SK-N-SH treated with all-trans-retinoic acid at 6 μM for 48 hours (cell line): ENCODE measurements at places on chromosomes 3 and 15.
A peak's percentile ranks its signal among the peaks of the same experiment; 100 is the strongest.

DNA sequence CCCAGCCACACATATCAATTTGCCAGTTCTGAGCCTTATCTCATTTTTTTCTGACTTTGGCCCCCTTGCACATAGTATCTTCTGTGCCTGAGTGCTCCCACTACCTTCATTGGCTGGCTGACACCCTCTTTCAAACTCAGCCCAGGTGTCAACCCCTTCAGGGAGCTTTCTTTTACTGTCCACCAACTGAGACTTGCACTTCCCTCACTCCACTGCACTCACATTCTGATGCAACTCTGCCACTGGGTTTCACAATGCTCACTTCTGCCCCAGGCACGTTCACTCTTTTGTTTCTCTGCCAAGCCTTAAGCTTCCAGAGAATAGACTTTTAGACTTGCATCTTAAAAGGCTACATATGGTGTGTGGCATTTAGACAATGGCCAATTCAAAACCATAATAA, 101.5 kb upstream of the CBLB start:
- ATAC-seq, result no peak

- no peak for ATAC-seq
Observed at GRCh38 chr3:71461114-71461513, 122.4 kb downstream of the FOXP1 start.

GRCh38 chr3:123163141-123163540, 38.6 kb upstream of the SEC22A start:
- no peak for ATAC-seq

DNA sequence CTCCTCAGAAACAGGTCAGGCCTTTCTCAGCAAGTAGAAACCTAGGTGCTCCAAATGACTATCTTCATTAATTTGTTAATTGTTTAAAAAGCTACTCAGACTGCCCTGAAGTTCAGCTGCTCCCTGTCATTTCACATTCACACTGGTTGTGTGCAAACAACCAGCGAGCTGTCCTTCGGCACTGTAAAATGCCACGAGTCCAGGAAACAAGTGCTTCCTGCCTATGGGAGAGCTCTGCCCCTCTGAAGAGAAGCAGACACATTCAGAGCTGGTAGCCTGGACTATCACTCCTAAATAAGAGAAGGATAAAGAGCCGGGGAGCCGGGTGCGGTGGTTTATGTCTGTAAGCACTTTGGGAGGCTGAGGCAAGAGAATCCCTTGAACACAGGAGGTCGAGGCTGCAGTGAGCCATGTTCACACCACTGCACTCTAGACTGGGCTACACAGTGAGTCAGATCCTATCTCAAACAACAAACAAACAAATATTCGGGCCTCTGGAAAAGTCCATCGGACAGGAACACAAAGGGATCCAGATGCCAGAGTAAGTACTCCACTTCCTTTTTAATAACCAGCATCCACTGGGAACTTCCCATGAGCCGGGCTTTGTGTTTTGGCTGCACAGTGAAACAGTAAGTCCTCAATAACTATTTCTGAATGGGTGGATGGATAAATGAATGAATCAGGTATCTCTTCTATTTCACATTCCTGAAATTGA, 114.4 kb upstream of the WNT5A start:
- no peak for ATAC-seq

DNA sequence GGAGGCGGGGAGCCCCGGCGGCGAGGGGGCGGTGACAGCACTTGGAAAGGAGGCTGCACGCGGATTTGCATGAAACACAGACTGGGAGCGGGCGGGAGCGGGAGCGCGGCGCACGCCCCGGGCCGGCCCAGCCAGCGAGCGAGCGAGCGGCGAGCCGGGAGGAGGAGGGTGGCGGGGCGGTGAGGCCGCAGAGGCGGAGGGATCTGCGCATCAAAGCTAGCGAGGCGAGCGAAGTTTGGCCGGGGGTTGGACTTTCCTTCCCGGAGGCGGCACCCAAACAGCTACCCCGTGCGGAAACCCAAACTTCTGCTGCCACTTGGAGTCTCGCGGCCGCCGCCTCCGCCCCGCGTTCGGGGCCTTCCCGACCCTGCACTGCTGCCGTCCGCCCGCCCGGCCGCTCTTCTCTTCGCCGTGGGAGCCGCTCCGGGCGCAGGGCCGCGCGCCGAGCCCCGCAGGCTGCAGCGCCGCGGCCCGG, at the start of gene SMAD3:
SMAD3 (plus strand) TSS at position 72 of the 475 bp plus-strand sequence. CDS start 553 bp downstream, outside the sequence.
- peak; percentile 87 for ATAC-seq

DNA sequence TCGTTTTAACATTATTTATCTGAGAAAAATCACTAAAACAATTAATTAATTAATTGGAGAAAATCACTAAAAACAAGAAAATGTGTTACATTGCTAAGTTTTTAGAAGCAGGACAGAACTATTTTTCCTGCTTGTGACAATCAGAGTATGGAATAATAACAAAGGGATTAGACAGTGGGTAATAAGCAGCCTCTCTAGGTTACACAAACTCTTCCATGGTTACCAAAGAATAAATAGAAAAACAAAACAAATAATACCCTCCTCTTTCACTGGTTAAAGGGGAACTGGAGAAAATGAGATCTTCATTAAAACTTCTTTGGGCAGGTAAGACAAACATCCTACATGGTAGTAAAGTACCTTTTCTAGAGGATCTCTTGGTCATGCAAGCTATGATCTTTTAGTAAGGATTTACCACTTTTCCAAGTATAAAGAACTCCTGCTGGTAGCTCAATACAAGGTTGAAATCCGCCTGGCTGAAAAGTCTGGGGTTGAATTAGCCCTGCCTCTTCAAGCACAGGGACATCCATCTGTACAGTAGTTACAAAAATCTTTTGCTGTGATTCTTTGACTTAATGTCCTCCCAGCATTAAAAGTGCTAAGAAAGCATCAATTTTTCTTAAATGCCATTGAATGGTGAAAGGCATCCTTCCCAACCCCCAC, 2.5 kb upstream of the PLCH1 start:
- ATAC-seq, result no peak

DNA sequence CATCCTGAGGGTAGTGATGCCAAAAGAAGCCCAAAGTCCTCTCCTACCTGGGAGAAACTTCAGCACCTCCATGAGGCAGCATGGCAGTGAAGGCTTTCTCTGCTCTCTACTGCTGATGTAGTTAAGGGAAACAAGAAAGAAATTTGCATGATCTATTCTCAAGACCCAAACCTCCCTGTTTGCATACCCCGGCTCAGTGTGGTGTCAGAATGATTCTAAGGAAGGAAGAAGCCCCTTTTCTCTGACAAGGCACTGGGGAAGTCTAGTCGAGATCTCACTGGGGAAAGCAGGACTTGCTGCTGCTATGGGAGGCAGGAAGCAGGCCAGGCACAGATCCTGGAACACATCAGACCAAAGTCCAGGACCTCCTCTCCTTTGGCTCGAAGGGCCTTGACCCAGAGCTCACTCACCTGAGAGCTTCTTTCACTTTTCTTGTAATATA, 89.4 kb upstream of the ICE2 start:
- ATAC-seq, result no peak

DNA sequence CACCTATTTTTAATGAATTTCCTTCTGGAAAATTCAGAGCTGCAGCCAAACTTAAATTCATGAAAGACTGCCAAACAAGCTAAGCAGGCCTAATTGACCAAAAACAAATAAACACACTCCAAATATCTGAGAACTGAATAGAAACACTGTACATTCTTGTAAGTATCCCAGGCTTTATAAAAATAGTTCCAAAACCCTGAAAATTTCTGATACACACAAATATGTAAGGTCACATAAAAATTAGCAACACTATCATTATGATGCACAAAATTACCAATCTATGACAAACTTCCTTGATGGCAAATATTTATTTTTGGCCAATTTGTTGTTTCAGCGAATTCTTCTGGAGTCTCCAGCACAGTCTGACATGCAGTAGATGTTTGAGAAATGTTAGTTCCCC, 117.9 kb upstream of the UBE2E2 start:
- no peak for ATAC-seq

DNA sequence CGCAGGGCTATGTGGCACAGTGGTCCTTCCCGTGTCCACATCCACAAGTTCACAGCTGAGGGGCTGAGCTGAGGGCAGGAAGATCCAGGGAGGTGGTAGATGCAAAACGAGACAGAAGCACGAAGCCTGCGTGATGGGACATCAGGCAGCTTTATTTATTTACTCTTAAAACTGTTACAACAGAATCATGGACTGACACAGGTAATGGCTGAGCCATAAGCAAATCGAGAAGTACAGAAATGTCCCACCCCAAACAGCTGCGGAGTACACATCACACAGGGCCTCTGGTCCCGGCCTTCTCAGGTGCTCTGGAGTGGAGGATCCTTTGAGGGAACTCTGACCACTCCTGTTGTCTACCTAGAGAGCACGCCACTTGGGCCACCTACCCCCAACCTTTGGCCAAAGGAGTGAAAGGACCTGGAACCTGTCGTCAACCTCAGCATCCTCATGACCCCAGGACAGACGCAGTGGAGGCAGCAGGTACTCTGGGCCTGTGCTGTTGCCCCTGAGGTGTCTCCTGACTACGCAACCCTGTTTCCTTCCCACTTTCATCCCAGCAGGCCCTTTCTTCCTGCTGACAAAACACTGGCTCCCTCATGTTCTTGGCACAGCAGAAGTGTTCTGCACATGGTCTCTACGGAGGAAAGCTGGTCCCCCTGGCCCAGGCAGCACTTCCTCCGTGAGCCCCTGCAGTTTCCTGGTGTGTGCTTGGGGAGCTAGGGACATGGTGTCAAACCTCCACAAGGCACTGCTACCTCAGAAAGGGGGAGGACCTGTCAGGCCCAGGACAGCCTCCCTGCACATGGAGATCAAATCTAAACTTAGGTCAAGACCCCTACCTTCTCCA, 47.8 kb downstream of the DHX30 start:
- no peak for ATAC-seq

GRCh38 chr3:50238549-50239026, 2.6 kb downstream of the GNAI2 start:
- no peak for ATAC-seq

- peak; percentile 87 for ATAC-seq
Observed at GRCh38 chr15:82108489-82109078, 62.8 kb upstream of the MEX3B start.

GRCh38 chr3:58271901-58272501, 34.0 kb upstream of the RPP14 start:
- ATAC-seq, result peak; percentile 96

GRCh38 chr3:172065967-172066762, 26.8 kb downstream of the FNDC3B start:
- ATAC-seq, result 0 out of 3 replicates have a peak, but pooled peaks have one; percentile 24

DNA sequence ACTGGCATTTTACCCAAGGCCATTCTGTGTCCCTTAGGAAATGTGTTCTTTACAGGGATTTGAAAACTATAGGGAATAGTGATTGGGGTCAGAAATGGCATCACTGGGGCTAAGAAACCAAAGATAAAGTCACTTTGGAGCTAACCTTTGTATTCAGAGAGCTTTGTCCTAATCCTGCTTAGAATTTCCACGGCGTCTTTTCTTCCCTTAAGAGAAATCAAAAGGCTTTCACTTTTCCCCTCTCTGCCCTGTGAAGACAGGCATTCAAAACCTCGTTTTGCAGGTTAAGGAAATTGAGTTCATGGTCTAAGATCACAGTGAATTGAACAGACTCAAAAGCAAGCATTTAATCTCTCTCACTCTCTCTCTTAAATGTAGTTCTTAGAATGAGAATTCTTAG, 182.5 kb downstream of the VGLL4 start:
- no peak for ATAC-seq

DNA sequence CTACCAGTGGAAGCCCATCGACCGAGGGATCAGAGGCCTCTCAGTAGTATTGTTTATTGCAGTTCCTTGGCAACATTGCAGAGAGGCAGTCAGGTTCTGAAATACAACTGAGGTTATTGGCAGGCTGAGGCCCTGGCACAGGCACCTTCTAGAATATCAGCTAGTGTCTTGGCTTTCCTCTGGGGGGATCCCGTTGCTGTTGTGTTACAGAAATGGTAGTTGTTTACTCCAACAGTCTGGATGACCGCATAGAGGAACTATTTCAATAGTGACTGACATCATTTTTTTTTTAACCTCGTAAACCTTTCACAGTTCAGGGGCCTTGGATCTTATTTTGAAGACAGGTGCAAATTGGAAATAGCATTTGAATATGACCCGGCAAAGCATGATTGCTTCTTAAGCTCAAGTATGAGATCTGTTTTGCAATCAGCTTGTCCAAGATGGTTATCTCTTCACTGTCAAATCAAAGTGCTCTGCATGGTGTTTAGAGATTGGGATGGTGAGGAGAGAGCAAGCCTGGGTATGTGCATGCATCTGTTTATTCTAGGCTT, 63.9 kb downstream of the PGPEP1L start:
- peak; percentile 50; the same call in 2 of the 3 replicates for ATAC-seq

DNA sequence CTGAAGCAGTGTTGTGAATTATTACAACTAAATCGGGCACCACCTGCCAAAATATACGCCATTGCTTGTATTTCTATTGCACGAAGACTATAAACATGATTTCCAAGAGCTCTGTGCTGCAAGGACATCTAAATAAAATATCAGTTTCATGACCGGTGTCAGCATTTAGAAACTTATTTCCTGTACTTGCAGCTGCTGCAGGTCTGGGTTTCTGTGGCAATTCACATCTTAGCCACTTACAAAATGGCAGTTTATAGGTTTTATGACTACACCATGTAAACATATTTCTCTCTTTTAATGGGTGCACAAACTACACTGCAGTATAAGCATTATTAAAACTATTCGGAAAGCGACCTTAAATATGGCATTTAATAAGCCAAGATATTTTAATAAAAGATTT, 359.4 kb downstream of the VPS13C start:
- ATAC-seq, result no peak

- no peak for ATAC-seq
Observed at GRCh38 chr3:68743521-68743920, 188.8 kb downstream of the TAFA4 start.

GRCh38 chr15:90020936-90021507, 19.9 kb downstream of the ZNF710 start:
- ATAC-seq, result no peak

DNA sequence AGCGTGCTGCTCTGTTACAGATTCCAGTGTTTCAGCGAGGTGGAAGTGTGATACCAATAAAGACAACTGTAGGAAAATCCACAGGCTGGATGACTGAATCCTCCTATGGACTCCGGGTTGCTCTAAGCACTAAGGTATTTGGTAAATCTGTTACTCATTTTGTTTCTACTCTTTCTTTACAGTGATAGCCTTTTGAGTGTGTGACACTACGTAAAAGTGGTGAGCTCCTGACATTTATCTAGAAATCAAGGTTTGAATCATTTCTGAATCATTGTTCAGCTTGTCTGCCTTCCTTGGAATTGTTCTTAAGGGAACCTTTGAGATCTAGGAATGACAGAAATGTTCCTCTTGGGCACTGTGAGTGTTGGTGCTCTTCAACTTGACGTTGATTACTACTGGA, 11.2 kb upstream of the CAPN3 start:
- peak; percentile 91 for ATAC-seq

GRCh38 chr15:39213385-39213840, 367.5 kb upstream of the THBS1 start:
- ATAC-seq, result peak; percentile 100

DNA sequence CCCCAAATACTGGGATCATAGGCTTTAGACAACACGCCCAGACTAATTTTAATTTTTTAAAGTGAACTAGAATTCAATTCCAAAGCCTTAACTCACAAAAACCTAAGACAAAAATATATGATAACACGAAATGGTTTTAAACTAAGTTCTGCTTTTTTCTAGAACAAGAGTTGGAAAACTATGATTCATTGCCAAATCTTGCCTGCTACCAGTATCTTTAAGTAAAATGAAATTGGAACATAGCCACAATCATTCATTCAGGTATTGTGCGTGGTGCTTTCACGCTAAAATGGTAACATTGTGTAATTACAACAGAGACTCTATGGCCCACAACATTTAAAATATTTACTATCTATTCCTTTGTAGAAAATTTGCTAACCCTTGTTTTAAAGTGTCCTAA, 488.0 kb upstream of the ZNF385D start:
- no peak for ATAC-seq

GRCh38 chr3:160765211-160765610, 9.2 kb downstream of the PPM1L start:
- no peak for ATAC-seq

GRCh38 chr15:51253366-51253765, 85.0 kb downstream of the CYP19A1 start:
- no peak for ATAC-seq
